AG10803 (cell line): ENCODE measurements at places on chromosomes 6 and 20.

DNA sequence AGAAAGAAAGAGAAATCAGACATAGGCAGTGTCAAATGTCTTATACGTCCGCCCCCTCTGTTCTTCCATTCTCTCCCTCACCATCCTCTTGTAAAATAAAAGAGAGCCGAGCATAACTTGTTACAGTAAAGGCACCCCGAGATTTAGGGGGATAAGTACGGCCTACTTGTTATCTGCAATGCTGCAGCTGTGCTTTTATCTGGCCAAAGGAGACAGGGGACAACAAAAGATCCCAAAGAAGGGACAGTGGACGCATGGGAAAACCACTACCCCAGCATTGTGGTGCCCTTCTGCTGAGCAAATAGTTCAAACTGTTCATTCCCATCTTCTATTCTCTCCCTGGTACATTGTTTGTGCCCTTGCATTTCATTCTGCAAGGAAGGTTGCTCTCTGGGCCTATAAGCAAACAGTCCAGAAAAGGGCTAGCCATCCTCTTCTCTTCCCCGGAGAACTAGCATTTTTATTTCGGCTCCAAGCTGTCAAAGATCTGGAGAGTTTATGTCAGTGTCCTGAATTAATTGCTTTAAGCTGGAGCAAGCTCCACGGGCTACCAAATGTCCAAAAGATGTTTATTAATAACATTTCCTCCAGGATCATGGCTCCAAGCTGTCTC lies 22.3 kb downstream of the FOXA2 start:
- no peak for DNase-seq

DNA sequence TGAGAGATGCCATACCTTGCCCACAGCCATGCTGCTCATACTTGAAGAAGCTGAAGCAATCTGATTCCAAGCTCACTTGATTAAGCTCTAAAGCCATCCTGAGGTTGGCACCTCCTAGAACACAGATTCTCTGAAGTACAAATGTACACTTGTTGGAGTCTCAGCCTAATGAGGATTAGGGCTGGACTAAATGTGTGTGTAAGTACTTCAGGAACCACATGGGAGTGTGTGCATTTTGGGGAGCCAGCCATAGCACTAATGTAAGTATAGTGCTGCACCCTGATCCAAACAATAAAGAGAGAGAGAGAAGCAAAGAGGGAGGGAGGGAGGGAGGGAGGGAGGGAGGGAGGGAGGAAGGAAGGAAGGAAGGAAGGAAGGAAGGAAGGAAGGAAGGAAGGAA lies 458.6 kb downstream of the MAFB start:
- DNase-seq = no peak

DNA sequence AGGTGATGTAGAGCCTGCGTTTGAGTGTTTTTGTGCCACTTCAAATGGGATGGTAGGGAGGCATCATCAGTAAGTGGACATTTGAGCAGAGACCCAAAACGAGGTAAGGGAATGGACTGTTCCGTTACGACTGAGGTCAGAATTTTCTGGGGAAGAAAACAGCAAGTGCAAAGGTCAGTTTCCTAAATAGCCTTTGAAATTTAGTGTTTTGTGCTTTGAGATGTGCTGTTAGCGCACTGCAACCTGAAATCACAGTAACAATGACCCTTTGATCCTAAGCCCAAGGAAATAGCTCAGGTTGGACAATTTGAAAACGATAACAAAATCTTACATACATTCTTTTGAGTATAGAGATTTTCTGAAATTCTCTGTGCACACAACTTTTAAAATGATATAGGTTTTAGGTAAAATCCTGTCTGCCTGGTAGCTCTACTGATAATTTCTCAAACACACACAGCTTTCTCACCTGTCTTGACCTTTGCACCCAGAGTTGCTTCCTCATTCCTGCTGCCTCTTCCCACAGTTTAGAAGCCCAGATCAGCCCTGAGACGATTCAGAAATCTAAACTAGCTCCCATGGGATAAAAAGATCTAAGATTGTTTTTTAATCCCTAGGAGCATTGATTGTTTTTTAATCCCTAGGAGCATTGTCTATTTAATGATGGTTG lies 22.1 kb downstream of the DCBLD1 start:
- DNase-seq = no peak

DNA sequence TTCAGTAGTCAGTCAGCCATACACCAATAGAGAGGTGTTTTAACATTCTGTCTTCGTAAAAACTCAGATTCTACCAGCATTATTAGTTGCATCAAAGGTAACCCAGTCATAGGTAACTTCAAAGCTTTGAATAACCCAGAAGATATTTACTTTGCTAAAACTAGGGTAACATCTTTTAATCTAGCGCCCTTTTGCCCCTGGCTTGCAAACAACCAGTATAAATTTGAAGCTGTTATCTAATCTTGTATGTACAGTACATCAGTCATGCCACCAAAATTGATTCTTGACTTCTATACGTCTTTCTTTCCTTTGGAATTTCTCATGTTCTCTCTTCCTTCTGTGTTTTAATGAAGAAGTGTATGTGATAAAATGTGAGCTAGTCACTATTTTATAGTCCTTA lies 109.3 kb downstream of the LIN28B start:
- DNase-seq = no peak

- no peak for DNase-seq
Measured at GRCh38 chr6:69138148-69138547, 503.1 kb downstream of the ADGRB3 start.

DNA sequence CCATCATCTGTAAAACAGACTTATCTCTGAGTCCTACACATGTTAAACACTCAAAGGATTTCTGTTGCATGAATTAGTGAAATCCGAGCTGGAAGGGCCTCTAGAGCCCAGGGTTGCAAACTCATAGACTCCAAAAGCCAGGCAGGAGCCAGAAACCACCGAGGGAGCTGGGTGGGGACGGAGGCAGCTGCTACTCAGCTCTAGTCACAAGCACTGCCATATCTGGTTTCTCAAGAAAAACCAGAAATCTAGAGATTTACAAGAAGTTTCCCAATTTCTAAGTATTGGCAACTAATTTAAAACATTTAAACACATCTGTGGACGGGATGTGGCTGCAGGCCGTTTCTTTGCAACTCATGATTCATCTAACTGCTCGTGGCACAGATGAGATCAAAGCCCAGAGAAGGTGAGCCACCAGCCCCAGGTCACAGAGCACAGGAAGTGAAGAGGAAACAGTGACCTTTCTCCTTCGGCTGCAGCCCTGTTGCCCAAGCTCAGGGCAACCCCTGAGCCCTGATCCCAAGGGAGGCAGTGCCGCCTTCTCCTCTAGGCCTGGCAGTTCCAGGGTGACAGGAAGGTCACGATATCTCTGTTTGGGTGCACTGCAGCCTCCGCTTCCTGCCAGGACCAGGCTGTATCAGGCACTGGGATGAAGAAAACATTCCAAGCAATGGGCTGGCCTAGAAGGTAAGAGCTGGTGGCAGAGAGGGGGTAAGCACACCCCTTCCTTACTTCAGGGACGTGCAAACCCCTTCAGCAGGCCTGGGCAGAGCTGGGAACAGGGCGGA lies 26.4 kb upstream of the PTGIS start:
- DNase-seq = peak; percentile 97

DNA sequence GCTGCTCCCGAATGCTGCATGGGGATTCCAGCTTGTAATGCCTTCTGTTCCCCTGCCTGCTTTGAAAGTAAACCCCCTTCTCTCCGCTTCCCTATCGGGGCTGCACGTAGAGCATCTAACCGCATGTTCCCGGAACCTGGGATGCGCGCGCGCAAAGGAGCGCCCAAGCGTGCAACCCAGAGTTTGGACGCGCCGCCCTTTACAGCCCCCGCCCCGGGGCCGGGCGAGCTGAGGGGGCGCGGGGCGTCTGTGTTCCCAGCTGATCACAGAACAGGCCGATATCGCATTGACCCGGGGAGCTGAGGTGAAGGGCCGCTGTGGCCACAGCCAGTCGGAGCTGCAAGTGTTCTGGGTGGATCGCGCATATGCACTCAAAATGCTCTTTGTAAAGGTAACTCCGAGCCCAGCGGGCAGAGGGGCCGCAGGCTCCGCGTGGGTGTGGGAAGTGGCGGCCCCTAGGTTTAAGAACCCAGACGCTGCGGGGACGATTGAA lies 1.4 kb downstream of the LAMP5 start:
- DNase-seq = no peak

- no peak for DNase-seq
Measured at GRCh38 chr6:84119277-84119676, 85.7 kb downstream of the MRAP2 start.

GRCh38 chr6:95216555-95216954 lies 360.8 kb upstream of the MANEA start:
- no peak for DNase-seq

GRCh38 chr6:78089531-78089930 lies 436.7 kb downstream of the MEI4 start:
- DNase-seq = no peak

DNA sequence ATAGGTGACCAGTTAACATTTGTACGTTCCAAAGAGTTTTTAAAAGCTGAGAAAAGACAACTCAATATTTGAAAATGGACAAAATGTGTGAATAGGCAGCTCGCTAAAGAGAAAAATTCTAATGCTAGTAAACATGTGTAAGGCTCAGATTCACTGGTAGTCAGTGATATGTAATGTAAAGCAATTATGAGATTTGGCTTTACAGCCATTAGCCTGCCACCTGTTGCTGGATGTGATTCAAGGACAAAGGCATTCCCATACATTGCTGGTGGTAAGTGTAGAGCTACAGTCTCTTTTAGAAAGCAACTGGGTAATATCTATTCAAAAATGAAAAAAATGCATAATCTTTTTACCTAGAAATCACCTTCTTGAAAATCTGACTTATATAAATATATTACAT lies 114.3 kb downstream of the COL19A1 start:
- DNase-seq = no peak

- DNase-seq = no peak
Measured at GRCh38 chr6:22101163-22101562, 195.7 kb downstream of the PRL start.

DNA sequence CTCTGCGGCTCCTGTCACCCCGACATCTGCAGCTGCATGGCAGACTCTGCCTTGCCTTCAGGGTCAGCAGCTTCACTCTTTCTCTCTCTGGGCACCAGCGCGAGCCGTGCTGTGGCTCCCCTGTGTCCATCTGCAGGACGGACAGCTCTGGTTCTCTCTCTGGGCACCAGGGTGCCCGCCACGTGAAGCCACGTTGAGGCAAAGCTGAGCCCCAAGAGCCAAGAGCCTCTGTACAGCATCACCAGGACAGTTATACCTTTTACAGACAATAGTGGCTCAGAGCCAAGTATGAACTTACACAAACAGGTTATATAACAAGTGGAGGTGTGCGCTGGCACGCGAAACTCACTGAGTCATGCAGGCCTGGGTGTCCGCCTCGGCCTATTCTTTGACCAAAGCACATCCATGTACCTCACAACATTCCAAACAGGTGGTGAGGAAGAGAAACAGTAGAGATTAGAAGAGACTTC lies 50.8 kb downstream of the FAM50B start:
- DNase-seq = no peak

- no peak for DNase-seq
Measured at GRCh38 chr6:130368576-130368975, 2.8 kb downstream of the TMEM200A start.

- DNase-seq = no peak
Measured at GRCh38 chr6:136127873-136128272, 122.2 kb downstream of the MTFR2 start.

GRCh38 chr6:3850451-3851203 lies 1.5 kb downstream of the FAM50B start:
- no peak for DNase-seq

- DNase-seq = peak; percentile 36
Measured at GRCh38 chr6:129184808-129185366, 301.9 kb downstream of the LAMA2 start.
